Cerebellar nuclear complex (tissue), 1 donor: ENCODE measurements at places on chromosomes 12 and 14.

DNA sequence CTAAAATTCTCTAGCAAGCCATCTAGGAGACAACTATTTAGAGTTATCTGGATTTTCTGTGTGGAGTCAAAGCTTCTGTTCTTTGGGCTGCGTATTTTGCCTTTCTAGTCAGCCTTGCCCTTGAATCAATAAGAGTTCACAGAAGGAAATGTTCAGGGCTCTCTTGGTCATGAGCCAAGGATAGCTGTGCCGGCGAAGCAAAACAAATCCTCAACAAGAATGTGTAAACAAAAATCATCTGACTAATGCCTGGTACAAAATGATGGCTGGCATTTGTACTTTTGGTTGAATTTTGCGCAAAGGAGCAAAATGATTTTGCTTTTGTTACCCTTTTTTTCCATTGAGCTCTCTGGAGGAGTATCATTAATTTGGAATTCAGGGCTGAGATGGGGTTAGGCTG is 171.1 kb downstream of the DACT1 start:
- DNase-seq = no peak

GRCh38 chr14:40213701-40214100 is 781.5 kb upstream of the FBXO33 start:
- DNase-seq = no peak

- no peak for DNase-seq
These were observed 11.5 kb downstream of the SYNDIG1L start for GRCh38 chr14:74414403-74415114.

GRCh38 chr12:70180130-70180529 is 63.1 kb upstream of the CNOT2 start:
- peak; percentile 73 for DNase-seq

DNA sequence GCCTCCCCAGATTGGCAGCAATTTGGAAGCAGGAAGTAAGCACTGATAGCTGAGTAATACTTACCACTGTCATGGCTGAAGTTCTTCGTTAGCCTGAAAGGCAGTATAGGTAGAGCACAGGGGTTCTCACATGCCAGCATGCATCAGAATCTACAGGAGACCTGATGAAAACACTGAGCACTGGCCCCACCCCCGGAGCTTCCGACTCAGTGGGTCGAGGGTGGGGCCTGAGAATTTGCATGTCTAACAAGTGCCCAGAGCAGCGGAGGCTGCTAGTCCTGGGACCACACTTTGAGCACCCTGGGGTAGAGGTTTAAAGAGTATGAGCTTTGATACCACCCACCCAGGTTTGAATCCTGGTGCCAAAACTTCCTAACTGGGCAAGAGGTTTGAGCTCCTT is 89.6 kb downstream of the FBXW8 start:
- no peak for DNase-seq

- no peak for DNase-seq
These were observed 4.9 kb downstream of the PEBP1 start for GRCh38 chr12:118140825-118141224.

DNA sequence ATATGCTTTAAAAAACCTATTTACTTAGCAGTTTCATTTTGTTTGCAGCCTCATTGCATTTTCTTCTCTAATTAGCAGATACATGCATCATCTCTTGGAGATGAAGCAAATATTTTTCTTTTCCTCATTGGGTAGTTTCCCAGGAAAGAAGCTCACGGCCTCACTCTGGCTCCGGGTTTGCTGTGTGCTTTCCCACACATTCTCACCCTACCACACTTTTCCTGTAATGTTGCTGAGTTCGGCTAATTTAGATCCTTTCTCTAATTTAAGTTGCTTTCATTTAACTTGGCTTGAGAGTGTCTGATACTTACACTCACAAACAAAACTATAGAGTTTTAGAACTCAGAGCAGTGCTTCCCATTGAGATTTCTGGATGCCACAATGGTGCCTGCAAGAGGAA is 928.2 kb downstream of the NRXN3 start:
- no peak for DNase-seq

GRCh38 chr14:69701857-69702256 is 65.1 kb upstream of the SRSF5 start:
- no peak for DNase-seq

GRCh38 chr12:96500693-96501092 is 11.3 kb downstream of the CFAP54 start:
- no peak for DNase-seq

DNA sequence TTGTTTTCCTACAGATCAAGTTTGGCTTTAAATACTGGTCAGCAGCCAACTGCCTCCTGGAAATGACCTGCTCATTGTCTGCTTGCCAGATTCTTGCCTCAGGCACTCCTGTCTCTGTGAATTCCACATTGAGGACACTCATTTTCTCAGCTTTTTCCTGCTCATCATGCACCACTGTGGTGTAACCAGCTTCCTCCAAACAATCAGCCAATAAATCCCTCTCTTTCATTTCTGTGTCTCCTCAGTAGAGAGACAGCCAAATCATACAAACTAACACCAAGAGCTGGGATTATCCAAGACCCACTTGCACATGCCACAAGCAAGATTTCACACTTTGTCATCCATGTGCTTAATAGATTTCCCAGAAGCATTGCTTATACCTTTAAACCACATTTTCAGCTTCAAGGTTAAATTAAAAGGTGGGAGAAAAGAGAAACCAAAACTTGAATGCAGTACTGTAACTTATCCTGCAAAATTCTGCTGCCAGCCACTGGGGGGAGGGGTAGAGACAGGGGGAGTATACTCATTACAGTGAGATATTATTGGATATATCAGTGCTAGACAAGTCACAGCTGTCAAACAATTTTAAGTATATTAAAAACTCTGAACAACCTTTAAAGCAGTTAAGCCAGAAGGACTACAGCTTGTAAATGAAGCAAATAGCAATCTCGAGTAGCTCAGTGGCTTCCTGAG is 105.0 kb downstream of the PPP2R5E start:
- DNase-seq = peak; percentile 74

- DNase-seq = no peak
These were observed 80.5 kb upstream of the BTG1 start for GRCh38 chr12:92226071-92226661.

- DNase-seq = no peak
These were observed 36.5 kb downstream of the SLC6A12 start for GRCh38 chr12:177336-177979.

GRCh38 chr12:52274521-52275120 is at the start of gene KRT86:
Gene KRT86, plus strand, starts transcription at chr12:52274645. Its CDS starts 27,272 bp downstream, at chr12:52301917.
- no peak for DNase-seq
